ENCODE measurements at places on chromosomes 2 and 18. TPM values are rescaled to one million over a fixed set of nuclear protein-coding genes. Genes with fewer than 3 reads are reported as not detected.

- no peak for DNase-seq
These were observed 19.8 kb upstream of the GPR55 start for GRCh38 chr2:230944757-230945372.

DNA sequence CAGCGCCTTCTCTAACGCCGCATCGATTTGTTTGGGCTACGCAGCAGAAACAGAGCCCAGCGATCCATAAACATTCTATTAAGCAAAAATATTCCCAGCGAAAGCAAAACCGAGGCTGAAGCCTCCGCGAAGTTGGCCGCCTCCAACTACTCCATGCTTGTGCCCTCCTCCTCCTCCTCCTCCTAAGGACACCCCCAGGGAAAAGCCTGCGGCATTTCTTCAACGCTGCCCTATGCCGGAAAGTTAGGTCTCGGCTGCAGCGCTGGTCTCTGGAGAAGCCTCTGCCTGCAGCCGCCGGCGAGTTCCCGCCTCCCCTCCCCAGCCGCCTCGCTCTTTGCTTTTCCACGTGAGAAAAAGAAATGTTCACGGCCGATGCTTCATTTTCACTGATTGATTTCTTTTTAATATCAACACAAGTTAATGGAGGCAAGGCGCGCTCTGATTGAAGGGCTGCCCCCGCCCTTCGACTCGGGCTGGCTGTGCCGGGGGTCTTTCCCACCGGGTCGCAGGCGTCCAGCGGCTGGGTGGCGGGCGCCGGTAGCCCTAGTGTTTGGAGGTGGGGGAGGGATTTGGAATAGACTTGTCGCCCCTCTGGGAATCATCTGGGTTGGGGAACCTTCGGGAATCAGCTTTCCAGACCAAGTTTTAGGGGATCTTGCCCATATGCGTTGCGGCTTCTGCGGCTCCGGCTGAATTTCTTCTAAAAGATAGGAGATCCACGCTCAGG is 3.9 kb downstream of the NRP2 start:
- no peak for DNase-seq

SUCLG1 gene
- 49.6 TPM for total RNA-seq

GRCh38 chr2:144234542-144234871 is 285.4 kb downstream of the ZEB2 start:
- DNase-seq, result no peak

UGT1A3 gene
- total RNA-seq, result not detected

HOXD10 gene
- not detected for total RNA-seq

DNA sequence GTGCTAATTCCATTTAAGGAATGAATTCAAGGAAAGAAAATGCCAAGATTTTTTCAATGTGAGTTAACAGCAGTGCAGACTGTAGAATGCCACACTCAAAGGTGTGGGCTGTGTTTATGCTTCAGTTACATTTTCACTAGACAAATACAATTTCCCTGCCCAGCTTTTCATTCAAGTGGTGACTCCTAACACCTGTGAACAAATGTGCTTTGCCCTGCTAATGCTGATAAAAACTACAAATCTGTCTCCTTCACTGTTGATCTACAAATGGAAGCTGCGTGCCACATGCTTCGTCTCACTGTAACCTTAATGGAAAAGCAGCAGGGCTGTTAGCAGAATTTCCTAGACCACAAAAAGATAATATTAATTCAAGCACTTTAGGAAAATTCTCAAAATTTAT is 19.8 kb upstream of the TCF4 start:
- no peak for DNase-seq

DNA sequence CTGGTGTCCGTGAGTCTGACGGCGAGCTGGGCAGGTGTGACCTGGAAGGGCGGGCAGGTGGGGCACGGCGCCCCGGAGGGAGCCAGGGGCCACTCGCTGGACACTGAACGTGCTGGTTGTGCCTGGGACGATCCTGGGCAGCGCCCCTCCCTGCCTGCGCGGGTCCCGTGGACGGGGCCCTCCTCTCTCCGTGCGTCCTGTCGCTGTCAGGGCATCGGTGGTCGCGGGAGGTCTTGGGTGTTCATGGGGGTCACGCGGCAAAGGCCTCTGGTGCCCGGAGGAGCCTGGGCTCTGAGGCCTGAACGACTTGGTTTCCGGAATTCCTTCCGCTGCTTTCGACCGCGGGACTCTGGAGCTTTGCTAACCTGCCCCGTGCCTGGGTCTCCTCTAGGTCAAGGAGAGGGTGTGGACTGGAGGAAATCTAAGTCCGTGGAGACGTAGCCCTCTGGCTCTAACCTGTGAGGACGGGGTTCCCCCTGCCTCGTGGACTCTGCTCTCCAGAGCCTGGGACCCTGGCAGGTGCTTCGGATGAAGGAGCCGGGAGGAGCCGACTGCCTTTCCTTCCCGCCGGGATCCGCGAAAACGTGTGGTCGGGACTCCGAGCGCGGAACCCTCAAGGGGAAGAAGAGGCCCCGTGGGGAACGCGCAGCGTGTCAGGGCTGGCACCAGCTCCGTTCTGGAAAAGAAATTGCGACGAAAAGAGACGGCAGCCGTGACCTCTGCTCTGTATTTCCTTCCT is 14.7 kb downstream of the SOX11 start:
- no peak for DNase-seq

HOXD12 gene
- not detected for total RNA-seq

GRCh38 chr2:134453476-134453875 is 199.6 kb downstream of the MGAT5 start:
- DNase-seq, result no peak

- DNase-seq, result no peak
These were observed 339.4 kb downstream of the BCL11A start for GRCh38 chr2:60213865-60214625.

GRCh38 chr2:47617523-47618271 is 165.2 kb upstream of the MSH6 start:
- no peak for DNase-seq

- DNase-seq, result no peak
These were observed 36.7 kb downstream of the WDFY1 start for GRCh38 chr2:223908304-223908998.

DNA sequence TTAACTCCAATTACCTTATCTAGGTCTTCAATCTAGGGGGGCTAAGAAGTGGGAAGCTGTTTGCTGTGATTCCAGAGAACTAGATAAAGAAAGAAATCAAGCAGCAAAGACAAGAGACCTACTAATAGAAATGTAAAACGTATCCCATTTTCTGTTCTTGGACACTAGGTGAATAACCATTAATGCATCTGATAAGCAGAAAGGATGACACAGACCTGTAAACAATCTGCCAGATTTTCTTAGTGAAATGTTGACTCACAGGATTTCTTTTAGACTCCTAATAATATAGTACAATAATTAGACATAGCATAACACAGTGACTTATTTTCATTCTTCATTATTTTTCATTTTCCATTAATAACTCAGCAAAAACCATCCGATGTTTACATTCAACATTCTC is 1.3 kb downstream of the WDR35 start:
- no peak for DNase-seq

COL6A3 gene
- 0.17 TPM for total RNA-seq

FBLN7 gene
- total RNA-seq, result not detected

GRCh38 chr18:5853253-5853652 is 42.1 kb downstream of the TMEM200C start:
- DNase-seq, result no peak

GRCh38 chr18:59950215-59950944 is 50.6 kb downstream of the PMAIP1 start:
- DNase-seq, result no peak

- DNase-seq, result no peak
These were observed 58.7 kb downstream of the STEAP3 start for GRCh38 chr2:119282146-119282995.

DSG1 gene
- not detected for total RNA-seq

FN1 gene
- total RNA-seq, result 0.27 TPM

TMEM169 gene
- 0.12 TPM for total RNA-seq

KIAA2012 gene
- total RNA-seq, result not detected

TUBA3D gene
- not detected for total RNA-seq

DNA sequence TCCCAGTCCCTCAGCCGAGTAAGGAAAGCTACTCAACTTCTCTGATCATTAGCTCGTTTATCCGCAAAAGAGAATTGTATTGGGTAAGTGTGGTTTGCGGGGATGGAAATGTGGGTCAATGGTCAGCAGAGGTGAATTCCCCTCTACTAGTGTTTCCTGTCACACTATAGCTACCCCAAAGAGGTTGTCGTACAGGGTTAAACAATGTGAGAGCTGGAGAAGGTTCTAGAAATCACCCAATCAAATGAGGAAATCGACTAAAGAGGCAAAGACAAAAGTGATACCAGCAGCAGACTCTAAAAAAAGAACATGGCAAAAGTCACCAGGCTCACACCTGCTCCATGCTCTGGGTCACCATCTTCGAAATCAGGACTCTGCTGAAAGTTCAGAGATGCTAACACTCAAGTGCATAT is 144.7 kb upstream of the ITGA4 start:
- DNase-seq, result no peak

GRCh38 chr2:237514474-237515130 is 27.6 kb downstream of the MLPH start:
- DNase-seq, result no peak

DNA sequence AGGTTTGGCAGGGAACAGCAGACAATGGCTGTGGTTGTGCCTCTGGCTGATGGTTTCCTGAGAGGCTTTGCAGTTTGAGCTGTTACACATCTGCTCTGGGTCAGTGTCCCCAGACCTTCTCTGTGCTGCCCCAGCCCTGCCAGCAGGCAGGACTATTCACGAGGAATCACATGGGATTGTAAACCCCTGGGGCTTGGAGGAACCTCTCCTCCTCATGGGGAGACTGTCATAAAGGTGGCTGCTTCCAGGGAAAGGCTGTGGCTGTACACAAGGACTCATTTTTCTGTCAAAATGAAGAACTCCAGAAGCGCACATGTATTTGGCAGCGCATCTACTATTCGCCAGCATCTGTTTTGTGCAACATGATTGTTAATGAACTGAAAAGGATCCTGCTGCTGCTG is 142.6 kb upstream of the CYP1B1 start:
- no peak for DNase-seq

C2orf15 gene
- not detected for total RNA-seq

DNA sequence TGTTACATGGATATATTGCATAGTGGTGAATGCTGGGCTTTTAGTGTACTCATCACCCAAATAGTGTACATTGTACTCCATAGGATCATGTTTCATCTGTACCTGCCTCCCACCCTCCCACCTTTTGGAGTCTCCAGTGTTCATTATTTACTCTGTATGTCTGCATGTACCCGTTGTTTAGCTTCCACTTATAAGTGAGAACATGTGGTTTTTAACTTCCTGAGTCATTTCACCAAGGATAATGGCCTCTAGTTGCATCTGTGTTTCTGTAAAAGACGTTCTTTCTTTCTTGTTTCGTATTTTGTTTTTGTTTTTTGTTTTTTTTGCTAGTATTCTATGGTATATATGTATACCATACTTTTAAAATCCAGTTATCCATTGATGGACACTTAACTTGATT is 107.5 kb downstream of the MSTN start:
- no peak for DNase-seq

DNA sequence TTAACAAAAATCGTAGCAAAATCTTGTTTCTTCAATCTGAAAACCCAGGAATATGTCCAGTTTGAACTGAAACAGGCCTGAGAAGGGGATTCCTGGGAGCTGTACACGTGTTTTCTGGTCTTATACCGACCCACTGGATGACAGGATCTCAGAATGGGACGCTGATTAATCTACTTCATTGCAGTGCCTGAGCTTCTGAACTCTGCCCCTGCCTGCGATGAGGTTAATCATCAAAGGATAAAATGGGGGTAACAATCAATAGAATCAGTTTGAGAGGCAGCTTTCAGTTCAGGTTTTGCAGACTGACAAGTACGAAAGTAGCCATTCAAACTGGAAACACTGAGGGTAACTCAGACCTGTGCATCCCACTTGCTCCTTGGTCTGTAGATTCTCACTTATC is 273.9 kb upstream of the REV1 start:
- DNase-seq, result no peak

DNA sequence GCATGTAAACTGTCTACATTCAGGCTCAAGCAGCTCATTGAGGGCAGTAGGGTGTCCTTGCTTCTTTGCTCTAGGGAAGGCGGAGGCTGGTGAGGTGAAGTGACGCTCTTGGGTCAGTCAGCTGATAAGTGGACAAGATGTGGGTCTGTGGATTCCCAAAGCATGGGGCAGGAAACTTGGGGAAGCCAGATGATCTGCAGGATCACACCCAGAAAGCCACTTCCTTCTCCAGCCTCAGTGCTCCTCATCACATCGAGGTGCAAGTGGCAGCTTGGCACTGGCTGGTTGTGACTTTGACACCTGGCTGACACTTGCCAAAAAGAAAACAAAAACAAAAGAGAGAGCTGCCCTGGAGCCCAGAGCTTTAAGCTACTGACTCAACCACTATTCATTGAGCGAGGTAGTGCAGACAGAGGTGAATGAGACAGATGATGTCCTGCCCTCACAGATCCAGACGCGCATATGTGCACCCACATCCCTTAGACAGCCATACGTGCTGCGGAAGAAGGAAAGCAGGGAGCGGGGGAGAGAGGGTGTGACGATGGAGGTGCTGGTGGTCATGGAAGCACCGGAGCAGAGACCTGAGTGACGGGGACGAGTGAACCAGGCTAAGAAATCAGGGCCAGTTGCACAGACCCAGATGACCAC is 3.1 kb upstream of the CIB4 start:
- no peak for DNase-seq

SESTD1 gene
- 1.9 TPM for total RNA-seq

DNA sequence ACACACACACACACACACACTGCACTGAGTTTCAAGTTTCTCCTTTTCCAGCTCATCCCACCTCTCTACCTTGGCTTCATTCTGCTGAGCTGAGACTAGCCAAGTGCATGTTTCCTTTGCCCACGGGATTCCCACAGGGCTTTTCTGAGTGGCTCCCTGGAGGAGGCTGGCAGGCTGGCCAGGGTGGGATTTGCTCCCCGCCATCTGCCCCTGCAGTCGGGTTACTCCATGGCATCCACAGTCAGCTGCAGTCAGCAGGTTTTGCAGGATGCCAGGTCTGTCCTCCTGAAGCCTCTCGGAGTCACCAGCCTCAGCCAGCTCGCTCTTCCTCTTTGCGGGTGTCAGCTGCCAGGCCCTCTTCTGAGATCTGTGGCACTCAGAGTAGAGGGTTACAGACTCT is 783.7 kb upstream of the SOX11 start:
- no peak for DNase-seq

- no peak for DNase-seq
These were observed 556.9 kb upstream of the SETBP1 start for GRCh38 chr18:44123743-44124142.

DNA sequence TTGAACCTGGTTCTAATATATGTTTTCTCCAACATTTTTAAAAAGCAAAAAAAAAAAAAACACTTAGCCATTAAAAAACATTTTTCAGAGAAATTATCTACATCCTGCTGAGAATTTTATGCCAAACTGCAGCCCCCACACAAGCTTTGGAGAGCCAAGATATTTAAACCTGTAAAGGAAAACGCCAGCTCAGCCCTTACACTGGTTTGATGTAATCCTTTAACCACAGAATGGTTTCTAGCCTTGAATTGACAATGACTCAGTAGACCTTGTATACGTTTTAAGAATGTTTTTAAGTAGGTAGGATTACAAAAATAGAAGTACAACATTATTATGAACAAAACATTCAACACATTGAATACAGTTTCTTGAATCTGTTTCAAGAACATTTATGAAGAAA is 113.6 kb downstream of the BABAM2 start:
- no peak for DNase-seq

TRIM43 gene
- 6.3 TPM for total RNA-seq

- peak; percentile 45 for DNase-seq
These were observed 110.8 kb upstream of the OTOS start for GRCh38 chr2:240250985-240251847.

GRCh38 chr18:56992777-56993176 is 154.1 kb upstream of the BOD1L2 start:
- DNase-seq, result no peak

Data from G401 (cell line).